ENCODE measurements at places on chromosomes 16 and 17.
A peak's percentile ranks its signal among the peaks of the same experiment; 100 is the strongest.

GRCh38 chr16:67017810-67018488, 11.0 kb upstream of the CBFB start:
- DNase-seq: peak; percentile 57

- no peak for DNase-seq
These were observed 25.6 kb upstream of the CACNG1 start for GRCh38 chr17:67018471-67019434.

- DNase-seq: no peak
These were observed 63.9 kb upstream of the DNAJA2 start for GRCh38 chr16:47037396-47037745.

DNA sequence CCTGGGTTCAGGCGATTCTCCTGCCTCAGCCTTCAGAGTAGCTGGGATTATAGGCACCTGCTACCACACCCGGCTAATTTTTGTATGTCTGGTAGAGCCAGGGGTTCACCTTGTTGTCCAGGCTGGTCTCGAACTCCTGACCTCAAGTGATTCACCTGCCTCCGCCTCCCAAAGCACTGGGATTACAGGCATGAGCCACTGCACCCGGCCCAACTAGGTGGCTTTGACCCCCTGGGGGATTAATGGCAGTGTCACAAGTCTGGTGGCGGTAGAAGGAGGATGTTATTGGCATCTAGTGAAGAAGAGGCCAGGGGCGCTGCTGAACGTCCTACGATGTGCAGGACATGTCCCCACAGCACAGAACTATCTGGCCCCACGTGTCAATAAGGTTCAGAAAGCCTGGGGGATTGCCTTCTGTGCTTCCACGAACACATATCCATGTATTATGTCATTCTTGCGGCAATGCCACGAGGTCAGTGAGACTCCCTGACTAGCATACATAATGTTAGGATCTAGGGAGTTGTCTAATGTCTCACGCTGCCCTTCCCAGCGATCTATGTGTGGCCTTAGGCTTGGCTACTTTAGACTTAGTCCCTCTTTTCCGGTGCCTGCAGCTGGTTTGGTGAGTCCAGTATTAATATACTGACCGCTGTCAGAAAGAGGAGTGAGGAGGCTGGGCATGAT, 75.8 kb downstream of the ABCC6 start:
- no peak for DNase-seq

DNA sequence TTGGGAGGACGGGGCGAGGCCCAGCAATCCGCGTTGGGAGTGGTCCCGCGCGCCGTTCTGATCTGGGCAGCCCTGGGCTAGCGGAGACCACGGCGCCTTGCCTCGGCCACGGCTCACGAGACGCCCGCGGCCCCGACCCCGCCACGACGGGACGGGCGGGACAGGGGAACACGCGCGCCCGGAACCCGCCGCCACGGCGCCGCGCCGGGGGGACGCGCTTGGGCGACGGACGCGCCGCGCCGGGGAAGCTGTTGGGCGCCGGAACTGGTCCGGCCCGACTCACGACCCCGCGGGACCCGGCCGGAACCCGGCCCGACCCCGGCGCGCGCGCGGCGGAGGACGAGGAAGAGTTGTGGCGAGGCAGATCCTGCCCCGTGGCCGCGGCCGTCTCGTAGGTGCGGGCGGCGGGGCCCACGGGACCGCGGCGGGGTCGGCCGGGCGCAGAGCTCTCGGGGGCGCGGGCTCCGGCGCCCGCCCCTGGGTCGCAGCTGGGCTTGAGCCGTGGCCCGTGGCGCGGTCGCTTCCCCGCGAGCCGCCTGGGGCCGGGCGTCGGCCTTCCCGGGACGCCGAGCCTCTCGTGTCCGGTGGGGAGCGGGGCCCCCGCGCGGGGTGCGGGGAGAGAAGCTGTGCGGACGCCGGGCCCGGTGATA, at the start of gene ACSF3:
Gene ACSF3, plus strand, starts transcription at position 251 of the 650 bp plus-strand sequence. CDS start 6,830 bp downstream, outside the sequence.
- DNase-seq: peak; percentile 31

- no peak for DNase-seq
These were observed 89.5 kb downstream of the MARF1 start for GRCh38 chr16:15553313-15554088.

DNA sequence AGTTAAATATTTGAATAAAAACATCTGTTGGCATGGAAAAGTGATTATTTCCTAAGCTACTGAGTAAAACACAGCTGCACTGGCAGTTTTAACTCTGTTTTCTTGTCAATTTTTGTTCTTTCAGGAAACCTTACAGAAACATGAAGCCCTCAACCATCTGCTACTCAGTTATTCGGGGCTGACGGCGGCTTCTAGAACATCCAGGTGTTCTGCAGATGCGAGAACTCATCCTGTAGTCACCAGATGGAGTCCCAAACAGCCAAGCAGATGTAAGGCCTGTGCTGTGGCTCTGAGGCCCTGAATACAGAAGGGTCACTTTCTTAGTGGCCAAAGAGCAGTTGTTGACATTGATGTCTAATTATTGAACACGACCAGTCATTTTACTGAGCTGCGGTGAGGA, 15.5 kb downstream of the ARSG start:
- DNase-seq: no peak

DNA sequence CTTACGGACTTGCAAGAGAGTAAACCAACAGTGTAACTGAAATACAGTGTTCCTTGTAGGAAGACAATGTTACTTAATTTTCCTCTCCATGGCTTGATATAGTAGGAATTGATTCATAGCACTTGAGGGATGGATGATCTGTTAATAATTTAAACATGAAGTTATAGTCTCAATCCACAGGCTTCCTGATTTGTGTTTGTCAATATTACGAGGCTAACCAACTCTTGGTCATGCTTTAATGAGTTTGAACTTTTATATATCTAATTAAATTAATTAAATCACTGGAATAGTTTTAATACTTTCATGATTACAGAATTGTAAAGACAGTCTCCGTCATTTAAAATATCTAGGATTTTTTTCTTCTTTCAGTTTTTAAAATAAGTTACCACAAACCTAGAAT, 112.0 kb upstream of the HAS3 start:
- no peak for DNase-seq

GRCh38 chr16:27838536-27839175, 224.9 kb downstream of the GSG1L start:
- no peak for DNase-seq

DNA sequence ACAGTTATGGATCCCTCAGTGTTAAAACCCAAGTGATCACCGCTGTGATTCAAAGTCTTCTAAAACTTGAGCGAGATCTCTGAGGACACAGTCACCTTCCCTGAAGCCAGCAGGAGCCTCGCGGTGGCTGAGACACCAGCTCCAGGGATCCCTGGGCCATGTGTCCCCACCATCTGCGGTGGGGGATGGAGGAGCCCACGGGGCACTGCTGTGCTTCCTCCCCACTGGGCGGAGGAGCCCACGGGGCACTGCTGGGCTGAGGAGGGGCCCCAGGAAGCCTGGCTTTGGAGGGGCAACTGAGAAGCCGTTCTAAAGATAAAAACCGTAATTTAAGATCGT, 65.7 kb upstream of the METRNL start:
- no peak for DNase-seq

- DNase-seq: no peak
These were observed 9.2 kb downstream of the MPV17L start for GRCh38 chr16:15404792-15405191.

DNA sequence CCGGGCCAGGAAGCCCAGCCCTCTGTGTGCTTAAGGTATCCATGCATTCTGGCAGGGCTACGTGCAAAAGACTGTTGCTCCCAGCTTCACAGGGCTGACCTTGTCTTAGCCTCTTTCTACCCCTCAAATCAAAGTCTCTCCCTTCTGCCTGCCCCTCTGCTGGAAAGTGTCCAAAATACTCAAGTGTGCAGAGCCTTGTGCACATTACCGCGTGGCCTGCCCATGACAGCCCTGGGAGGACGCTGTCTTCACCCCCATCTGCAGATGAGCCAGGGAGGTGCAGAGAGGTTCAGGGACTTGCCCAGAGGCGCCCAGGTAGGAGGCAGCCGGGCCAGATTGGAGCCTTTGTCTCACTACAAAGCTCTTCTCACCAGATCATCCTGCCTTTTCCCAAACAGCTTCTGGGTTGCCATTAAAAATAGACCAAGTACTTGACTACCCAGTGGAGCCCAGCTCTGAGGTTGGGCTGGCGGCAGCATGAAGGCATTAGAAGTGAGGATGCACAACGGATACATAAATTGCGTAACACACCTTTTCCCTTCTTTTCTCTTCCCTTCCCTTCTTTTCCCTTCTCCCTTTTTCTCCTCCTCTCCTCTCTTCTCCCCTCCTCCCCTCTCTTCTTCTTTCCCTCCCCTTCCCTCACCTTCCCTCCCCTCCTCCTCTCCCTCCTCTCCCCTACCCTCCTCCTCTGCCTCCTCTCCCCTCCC, 3.5 kb downstream of the CACNG4 start:
- no peak for DNase-seq

- no peak for DNase-seq
These were observed at the start of gene IL4R for GRCh38 chr16:27313422-27314160. TSS of gene IL4R (plus strand) at chr16:27313974. CDS start at chr16:27340204, 26,230 bp downstream.

DNA sequence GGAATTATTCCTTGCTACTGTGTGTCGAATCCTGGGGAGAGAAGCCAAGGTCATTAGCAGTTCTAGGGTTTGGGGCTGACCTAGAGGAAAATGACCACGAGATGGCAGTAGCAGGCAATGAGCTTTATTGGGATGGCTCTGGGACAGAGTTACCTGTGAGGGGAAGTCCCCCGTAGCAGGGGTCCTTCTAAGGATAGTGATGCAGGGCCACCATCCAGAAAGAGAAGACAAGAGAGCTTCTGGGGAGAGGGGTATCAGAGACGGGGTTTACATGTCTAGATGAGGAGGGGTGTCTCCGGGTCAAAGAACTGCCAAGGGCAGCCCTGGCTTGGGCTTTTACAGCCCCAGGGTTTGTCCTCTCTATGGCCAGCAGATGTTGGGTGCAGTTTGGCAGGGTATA, 6.4 kb upstream of the GGT6 start:
- DNase-seq: peak; percentile 39

GRCh38 chr17:21282850-21283249, 1.7 kb upstream of the MAP2K3 start:
- no peak for DNase-seq

GRCh38 chr16:8660841-8661301, 13.5 kb upstream of the ABAT start:
- peak; percentile 53 for DNase-seq

DNA sequence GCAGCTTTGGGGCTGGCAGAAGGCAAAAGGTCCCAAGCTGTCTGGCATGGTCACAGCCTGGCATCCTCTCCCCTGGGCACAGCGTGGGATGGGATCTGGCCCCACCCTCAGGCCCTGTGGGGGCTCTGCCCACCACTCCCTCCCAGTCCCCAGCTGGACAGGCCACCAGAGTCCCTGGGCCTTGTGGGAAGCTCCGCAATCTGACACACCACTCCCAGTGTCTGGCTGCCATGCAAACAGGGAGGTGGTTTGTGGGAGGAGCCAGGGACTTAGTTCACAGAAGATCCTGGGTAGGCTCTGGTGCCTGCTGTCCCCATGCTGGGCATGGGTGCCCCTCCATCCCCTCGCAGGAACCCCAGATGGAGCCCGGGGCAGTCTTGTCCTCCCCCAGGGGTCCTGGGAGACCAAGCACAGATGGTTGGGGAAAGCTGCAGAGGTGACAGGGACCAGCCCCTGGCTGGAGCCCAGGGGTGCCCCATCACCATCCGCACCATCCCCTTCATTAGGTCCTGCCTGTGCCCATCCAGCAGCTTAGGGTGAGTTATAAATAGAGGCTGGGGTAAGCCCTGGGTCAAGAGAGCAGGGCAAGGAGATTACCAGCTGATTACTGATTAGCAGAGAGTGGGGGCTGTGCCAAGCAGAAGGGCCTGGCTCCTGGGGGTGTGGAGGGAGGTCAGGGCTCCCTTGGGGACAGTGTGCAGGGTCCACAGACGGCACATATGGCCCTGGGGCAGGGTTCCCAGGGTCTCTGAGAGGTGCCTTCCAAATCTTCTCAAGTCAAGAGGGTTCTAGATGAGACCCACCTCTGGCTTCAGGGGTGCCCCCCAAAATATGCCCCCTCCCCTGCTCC, 6.2 kb downstream of the FSCN2 start:
- DNase-seq: no peak

- DNase-seq: no peak
These were observed 70.3 kb upstream of the C17orf78 start for GRCh38 chr17:37305406-37305905.

GRCh38 chr17:78595135-78595810, 18.1 kb upstream of the DNAH17 start:
- no peak for DNase-seq

DNA sequence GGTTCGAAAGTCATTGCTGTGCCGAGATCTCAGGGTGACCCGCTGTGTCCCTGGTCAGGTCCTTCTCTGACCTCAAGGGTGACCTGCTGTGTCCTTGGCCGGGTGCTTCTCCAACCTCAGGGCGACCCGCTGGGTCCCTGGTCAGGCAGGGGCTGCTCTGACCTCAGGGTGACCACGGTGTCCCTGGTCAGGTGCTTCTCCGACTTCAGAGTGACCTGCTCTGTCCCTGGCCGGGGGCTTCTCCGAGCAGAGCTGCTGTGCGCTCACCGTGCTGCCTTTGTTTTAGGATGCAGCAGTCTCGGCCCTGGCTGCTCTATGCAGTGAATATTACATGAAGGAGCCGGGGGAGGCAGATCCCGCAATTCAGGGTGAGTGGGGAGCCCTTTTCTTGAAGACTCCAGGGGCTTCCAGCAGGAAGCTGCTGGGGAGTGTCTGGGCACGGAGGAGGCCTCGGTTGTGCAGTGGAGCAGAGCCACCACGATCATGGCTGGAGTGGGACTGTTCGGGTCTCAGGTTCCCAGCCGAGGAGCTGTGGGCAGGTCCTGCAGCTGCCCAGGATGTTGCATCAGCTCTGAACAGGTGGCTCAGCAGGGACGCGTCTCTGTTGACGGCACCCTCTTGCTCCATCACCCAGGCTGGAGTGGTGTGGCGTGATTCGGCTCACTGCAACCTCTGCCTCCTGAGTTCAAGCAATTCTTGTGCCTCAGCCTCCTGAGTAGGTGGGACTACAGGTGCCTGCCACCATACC, 83.7 kb upstream of the ZNF750 start:
- no peak for DNase-seq

All from hippocampal formation (tissue), 2 donors.